GM03348 (cell line): ENCODE measurements at places on chromosomes 6 and 20.
A peak's percentile ranks its signal among the peaks of the same experiment; 100 is the strongest.

DNA sequence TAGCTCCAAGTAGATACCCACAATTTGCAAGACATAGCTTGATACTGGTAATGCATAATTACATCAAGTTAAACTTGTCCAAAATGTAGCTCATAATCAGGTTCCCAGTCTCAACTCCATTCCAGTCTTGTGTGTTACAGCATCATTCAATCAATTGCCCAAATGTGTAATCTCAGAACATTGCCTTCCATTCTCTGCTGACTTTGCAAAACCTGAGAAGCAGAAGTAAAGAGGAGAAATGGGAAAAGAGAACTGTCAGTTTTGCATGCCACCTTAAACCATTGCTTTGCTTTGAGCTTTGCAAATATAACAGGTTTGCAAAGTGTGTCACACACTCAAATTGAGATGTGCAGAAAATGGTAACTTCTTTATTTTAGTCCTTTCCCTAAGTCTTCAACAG lies 40.3 kb upstream of the CNKSR3 start:
- no peak for DNase-seq

DNA sequence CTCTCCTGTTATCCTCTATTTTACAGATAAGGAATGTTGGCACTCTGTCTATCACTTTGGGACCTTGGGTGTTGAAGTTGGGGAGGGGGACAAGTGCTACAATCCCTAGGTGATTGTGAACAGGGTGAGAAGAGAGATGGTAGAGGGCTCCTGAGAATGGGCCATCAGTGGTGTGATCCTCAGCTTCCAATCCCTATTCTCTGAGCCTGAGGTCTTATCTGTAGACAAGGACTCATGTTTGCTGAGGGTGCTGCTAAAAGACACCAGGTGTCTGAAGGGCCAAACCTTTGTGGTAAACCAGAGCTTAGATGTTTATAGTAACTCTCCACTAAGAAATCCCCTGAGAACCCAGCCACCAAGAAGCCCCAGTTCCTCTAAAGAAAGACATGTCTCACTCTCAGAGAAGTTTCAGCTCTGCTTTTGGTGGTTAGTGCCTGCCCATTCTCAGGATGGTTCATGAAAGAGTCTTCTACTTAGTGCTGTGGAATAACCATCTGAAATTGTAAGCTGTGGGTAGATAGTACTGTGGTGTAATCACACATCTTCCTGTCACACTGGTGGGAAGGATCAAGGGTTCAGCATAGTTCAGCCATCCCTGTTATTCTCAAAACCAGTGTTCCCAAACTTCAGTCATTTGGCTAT lies 58.2 kb upstream of the IL20RA start:
- no peak for DNase-seq

- DNase-seq, result peak; percentile 64
These were observed 77.9 kb downstream of the TNFAIP3 start for GRCh38 chr6:137944793-137945498.

GRCh38 chr20:9916761-9917160 lies 77.9 kb upstream of the PAK5 start:
- DNase-seq, result no peak

DNA sequence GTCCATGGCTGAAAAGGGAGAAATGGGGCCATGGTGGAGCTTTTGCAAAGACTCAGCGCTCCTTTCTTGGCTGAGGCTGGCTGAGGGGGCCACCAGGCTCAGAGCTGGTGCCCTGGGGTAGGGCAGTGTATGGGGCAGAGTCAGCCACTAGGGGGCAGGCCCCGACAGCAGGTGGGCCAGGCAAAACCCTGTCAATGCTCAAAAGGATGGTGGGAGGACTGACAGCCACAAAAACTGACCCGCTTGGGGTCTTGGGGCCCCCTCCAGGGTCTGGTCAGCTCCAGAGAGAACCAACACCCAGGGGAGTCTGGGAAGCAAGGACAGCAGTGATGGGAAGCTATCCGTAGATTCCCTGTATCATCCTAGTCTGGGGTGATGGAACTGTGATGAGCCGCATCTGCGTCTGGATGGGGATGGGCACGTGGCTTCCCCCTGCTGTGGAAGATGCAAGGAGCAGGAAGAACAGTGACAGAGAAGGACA lies 306.9 kb downstream of the DHX35 start:
- peak; percentile 81 for DNase-seq

DNA sequence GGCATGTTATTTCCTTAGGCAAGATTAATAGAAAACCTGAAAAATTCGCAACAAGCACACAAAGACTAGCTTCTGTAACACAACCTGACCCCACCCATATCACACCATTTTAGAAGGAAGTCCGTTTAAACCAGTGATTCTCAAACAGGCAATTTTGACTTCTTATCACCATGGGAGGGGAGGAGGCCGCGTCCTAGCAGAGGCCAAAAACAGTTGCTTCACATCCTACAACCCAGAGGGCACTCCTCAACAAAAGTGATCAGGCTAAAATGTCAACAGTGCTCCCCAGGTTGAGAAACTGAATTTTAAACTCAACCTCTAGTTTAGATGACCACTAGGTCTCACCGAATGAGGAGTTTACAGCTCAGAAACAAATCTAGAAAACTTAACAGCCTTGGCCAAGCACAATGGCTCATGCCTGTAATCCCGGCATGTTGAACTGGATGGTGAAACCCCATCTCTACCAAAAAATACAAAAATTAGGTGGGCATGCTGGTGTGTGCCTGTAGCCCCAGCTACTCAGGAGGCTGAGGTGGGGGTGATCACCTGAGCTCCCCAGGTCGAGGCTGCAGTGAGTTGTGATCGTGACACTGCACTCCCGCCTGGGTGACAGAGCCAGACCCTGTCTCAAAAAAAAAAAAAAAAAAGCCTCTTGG lies 3.4 kb downstream of the SNX5 start:
- no peak for DNase-seq

GRCh38 chr20:1803932-1804501 lies 91.2 kb upstream of the SIRPA start:
- DNase-seq, result no peak

GRCh38 chr20:48523191-48523995 lies 304.4 kb downstream of the PREX1 start:
- peak; percentile 72 for DNase-seq

GRCh38 chr6:6882592-6882991 lies 225.2 kb upstream of the RREB1 start:
- no peak for DNase-seq

DNA sequence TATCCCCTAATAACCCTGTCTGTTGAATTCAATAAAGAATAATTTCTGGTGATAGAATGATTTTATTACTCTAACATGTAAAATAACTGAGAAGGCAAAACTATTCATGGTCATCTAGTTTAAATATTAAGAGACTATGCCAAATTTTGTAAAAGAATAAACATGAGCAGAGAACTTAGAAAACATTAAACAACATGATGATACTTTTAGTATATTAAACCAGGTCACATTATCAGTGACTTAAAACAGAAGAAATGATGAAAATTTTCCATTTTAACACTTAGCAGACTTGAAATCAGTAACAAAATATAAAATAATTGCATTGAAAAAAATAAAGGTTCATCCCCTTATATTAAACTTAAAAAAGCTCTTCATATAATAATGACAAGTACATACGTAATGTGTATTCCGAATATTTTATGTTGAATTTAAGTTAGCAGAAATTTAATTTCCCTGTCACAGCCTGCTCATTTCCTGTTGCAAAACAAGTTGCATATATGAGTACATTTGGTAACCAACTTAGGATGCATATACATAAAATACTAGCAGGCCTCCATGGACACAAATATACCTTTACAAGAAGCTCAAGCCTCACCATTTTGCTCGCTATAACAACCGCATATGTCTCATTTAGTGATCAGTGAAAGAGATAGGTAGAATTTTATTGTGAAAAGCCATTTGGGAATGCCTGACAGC lies 40.6 kb downstream of the DTNBP1 start:
- no peak for DNase-seq

GRCh38 chr6:54706844-54707605 lies 139.5 kb upstream of the FAM83B start:
- DNase-seq, result peak; percentile 10

- DNase-seq, result no peak
These were observed 38.7 kb downstream of the YTHDF1 start for GRCh38 chr20:63177134-63177784.

DNA sequence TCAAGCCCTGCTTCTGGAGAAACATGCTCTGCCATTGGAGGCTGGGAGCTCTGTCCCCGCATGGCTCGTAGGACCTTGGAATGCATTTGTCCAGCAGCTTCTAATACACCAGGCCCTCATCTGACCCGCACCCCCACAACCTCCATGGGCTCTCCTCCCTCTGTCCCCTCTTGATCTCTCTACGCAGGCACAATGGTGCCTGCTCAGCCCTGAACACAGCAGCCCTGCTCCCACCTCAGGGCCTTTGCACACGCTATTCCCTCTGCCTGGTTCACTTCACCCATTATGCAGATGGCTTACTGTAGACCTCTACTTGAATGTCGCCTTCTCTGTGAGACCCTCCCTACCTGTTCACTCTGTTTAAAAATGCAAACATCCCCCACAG lies 27.0 kb upstream of the PTGIS start:
- no peak for DNase-seq

GRCh38 chr20:23116311-23117089 lies 30.4 kb upstream of the CD93 start:
- DNase-seq, result peak; percentile 40
